Naive thymus-derived CD8-positive, alpha-beta T cell (primary cell): ENCODE measurements at places on chromosomes 12 and 14. TPM values are rescaled to one million over a fixed set of nuclear protein-coding genes. Genes with fewer than 3 reads are reported as not detected.

DNA sequence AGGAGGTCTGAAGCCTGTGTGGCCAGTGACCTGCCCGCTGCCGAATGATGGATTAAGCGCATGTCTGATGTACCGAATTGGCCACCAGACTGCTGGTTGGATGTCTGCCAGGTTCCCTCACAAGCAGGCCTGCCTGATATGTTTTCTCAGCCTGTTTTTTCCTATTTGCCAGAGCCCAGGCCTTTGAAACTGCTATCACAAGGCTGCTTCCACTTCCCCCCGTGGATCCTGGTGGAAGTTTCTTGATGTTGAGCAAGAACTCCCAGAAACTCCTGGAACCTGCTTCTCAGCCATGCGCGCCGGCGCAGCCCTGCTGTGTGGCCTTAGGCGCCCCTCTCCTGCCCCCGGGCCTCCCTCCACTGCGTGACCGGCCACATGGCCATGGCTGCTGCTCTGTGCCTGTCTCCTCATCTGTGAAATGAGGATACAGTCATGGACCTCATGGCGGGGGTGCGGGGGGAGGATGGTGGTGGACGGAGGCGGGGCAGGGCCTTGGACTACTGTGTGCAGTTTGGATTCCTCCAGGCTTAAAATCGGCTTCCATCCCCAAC is 56.6 kb downstream of the CALM1 start:
- H3K27me3 ChIP-seq, result peaks cover 2% of the 10 kb centered on the region
- no peak overlapping the region for H3K27ac ChIP-seq

DNA sequence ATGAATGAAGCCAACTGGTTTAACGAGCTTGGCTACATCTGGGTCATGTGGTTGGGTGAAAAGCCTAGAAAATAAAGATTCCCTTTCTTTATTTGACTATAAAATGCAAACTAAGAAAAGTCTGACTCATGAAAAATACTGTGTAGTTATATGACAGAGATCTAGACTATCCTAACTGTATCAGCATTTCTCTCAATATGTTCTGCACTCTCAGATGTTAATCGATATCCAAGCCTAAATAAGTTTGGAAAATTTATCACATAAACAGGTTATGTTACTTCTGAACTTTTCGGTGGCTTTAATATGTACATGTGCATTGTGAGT is 133.1 kb downstream of the DAAM1 start:
- H3K27ac ChIP-seq, result no peak overlapping the region
- no peaks in the 10 kb centered on the region for H3K4me1 ChIP-seq
- no peaks in the 10 kb centered on the region for H3K27me3 ChIP-seq
- H3K36me3 ChIP-seq, result peaks cover 20% of the 10 kb centered on the region

GRCh38 chr14:72792051-72792788 is 101.7 kb downstream of the DPF3 start:
- H3K27me3 ChIP-seq, result no peaks in the 10 kb centered on the region
- no peak for DNase-seq
- no peak overlapping the region for H3K4me3 ChIP-seq
- H3K4me1 ChIP-seq, result peaks cover 8% of the 10 kb centered on the region
- H3K27ac ChIP-seq, result no peak overlapping the region
- H3K36me3 ChIP-seq, result no peaks in the 10 kb centered on the region

GRCh38 chr14:35471803-35472202 is 62.2 kb upstream of the INSM2 start:
- H3K4me1 ChIP-seq, result no peaks in the 10 kb centered on the region
- peaks cover 5% of the 10 kb centered on the region for H3K36me3 ChIP-seq
- H3K27me3 ChIP-seq, result peaks cover 14% of the 10 kb centered on the region
- DNase-seq, result no peak
- H3K4me3 ChIP-seq, result no peak overlapping the region

- H3K27me3 ChIP-seq, result no peaks in the 10 kb centered on the region
- H3K36me3 ChIP-seq, result no peaks in the 10 kb centered on the region
- peaks cover 18% of the 10 kb centered on the region for H3K4me1 ChIP-seq
- no peak for DNase-seq
- H3K27ac ChIP-seq, result peak overlapping the region; percentile 44
These were observed 17.2 kb upstream of the TPCN1 start for GRCh38 chr12:113203852-113204760.

GRCh38 chr12:127620735-127621355 is 646.1 kb upstream of the TMEM132C start:
- H3K4me3 ChIP-seq, result no peak overlapping the region
- H3K4me1 ChIP-seq, result no peaks in the 10 kb centered on the region
- H3K27ac ChIP-seq, result no peak overlapping the region

DNA sequence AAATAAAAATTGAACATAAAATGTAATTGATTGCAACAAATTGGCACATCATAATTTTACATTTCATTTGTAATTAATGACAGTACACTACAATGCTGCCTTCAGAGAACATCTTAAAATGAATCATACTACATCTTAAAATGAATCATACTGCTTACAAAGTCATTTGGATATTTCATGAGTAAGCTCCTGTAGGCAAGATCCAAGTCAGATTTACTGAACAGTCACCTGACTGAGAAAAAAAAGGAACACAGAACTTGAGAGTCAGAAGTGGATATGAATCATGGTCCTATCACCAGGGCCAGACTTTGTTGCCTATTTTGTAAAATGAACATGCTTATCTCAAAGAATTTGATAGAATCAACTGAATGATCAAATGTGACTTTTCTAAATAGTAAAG is 32.7 kb upstream of the FBLN5 start:
- no peak overlapping the region for H3K4me3 ChIP-seq
- H3K36me3 ChIP-seq, result peaks cover 31% of the 10 kb centered on the region
- no peaks in the 10 kb centered on the region for H3K27me3 ChIP-seq
- peaks cover 12% of the 10 kb centered on the region for H3K4me1 ChIP-seq

DNA sequence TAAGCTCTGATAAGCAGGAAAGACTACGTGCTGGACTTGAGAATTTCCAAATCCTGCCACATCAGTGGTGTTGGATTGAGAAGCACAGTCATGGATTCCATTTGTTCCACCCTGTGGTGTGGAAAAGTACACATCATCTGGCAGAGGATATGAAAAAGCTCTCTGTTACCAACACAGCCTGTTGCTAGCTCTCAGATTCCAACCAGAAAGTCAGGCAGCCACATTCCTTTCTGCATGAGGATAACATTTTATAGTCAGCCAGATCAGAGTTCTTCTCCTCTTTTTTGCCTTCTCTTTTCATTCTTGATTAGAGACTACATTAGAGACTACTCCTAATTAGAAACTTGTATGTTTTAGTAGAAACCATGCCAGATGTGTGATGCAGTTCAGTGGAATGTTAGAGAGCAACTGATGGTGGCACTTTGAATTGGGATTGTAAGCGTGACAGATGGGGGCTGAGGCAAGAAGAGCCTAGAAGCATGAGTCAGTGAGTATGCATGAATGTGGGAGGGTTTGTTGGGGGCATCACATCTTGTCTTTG is 61.2 kb upstream of the STXBP6 start:
- no peak for DNase-seq
- no peak overlapping the region for H3K4me3 ChIP-seq
- H3K27ac ChIP-seq, result no peak overlapping the region
- H3K4me1 ChIP-seq, result no peaks in the 10 kb centered on the region
- H3K36me3 ChIP-seq, result no peaks in the 10 kb centered on the region

DNA sequence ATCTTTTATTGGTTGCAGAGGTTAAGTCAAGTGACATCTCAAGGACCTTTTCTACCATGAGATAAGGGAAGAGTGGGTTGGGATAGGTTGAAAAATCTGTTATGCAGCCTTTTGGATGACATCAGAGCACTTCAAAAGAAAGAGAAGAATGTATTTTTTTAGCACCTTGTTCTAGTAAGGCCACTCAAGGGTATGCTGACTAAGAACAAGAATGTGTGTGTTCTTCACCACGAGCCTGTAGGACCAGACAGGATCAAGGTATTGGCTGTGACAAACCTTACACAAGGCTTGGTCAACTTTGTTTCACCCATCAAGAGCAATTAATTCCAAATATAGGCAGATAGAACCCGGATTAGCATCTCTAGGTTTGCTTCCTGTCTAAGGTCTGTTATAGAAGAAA is 142.5 kb downstream of the SAMD4A start:
- no peaks in the 10 kb centered on the region for H3K27me3 ChIP-seq
- H3K36me3 ChIP-seq, result no peaks in the 10 kb centered on the region
- H3K4me1 ChIP-seq, result peaks cover 27% of the 10 kb centered on the region
- no peak overlapping the region for H3K27ac ChIP-seq
- no peak for DNase-seq

- H3K4me3 ChIP-seq, result no peak overlapping the region
- H3K4me1 ChIP-seq, result no peaks in the 10 kb centered on the region
- no peak for DNase-seq
- H3K27ac ChIP-seq, result no peak overlapping the region
These were observed 138.2 kb downstream of the NUAK1 start for GRCh38 chr12:106000382-106001104.

The SPX gene
- total RNA-seq, result 0.21 TPM

The EPS8 gene
- total RNA-seq, result 1.2 TPM

The ACOT6 gene
- not detected for total RNA-seq

The GARIN6 gene
- not detected for total RNA-seq

The AMDHD1 gene
- 2.2 TPM for total RNA-seq
